A549 treated with RU486 at 1 μM for 4 hours (cell line): ENCODE measurements at places on chromosomes 6 and 20. TPM values are rescaled to one million over a fixed set of nuclear protein-coding genes. Genes with fewer than 3 reads are reported as not detected.

SLC25A27 gene
- 0.27 to 0.70 TPM (median 0.46 TPM) in 5 replicates for total RNA-seq

SRC gene
- total RNA-seq = 135 to 183 TPM (median 168 TPM) in 5 replicates

PRDM13 gene
- total RNA-seq = 0.67 to 1.3 TPM (median 1.1 TPM) in 5 replicates

TMEM181 gene
- 8.8 to 14.7 TPM (median 13.7 TPM) in 5 replicates for total RNA-seq

MUC21 gene
- not detected in 5 replicates for total RNA-seq

THBS2 gene
- 0.02 TPM in 1 of 5 replicates, not detected in the others for total RNA-seq

HMGCLL1 gene
- total RNA-seq = 0.06 to 0.14 TPM (median 0.08 TPM) in 4 of 5 replicates, not detected in the other

APCDD1L gene
- 0.10 TPM in 1 of 5 replicates, not detected in the others for total RNA-seq

SRXN1 gene
- total RNA-seq = 266 to 333 TPM (median 278 TPM) in 5 replicates

OR2J2 gene
- total RNA-seq = not detected in 5 replicates

HTR1B gene
- total RNA-seq = 0.07 to 0.09 TPM in 2 of 5 replicates, not detected in the others

LY6G5C gene
- 0.77 to 1.9 TPM (median 1.2 TPM) in 5 replicates for total RNA-seq

ASCC3 gene
- total RNA-seq = 12.6 to 18.9 TPM (median 18.6 TPM) in 5 replicates

CALHM6 gene
- not detected in 5 replicates for total RNA-seq

CCM2L gene
- total RNA-seq = 0.47 to 0.67 TPM (median 0.56 TPM) in 5 replicates

EYS gene
- total RNA-seq = 0.02 to 0.33 TPM in 2 of 5 replicates, not detected in the others

C20orf144 gene
- total RNA-seq = 0.07 to 0.13 TPM (median 0.09 TPM) in 4 of 5 replicates, not detected in the other

AFDN gene
- total RNA-seq = 12.8 to 21.5 TPM (median 19.0 TPM) in 5 replicates

LIN28B gene
- 1.4 to 2.0 TPM (median 1.7 TPM) in 5 replicates for total RNA-seq

SOX18 gene
- total RNA-seq = 1.3 to 2.8 TPM (median 2.5 TPM) in 5 replicates

LY86 gene
- total RNA-seq = not detected in 5 replicates
